Pancreas (tissue), 10 donors: ENCODE measurements at places on chromosomes 6 and 20. TPM values are rescaled to one million over a fixed set of nuclear protein-coding genes. Genes with fewer than 3 reads are reported as not detected.

KIFC1 gene
- 0.19 TPM for polyA plus RNA-seq

PDYN gene
- polyA plus RNA-seq: not detected

LY86 gene
- 0.38 TPM for polyA plus RNA-seq

KCNS1 gene
- 0.04 TPM for polyA plus RNA-seq

MANEA gene
- polyA plus RNA-seq: 3.2 TPM

CPXM1 gene
- polyA plus RNA-seq: 2.9 TPM

COL9A1 gene
- 1.1 TPM for polyA plus RNA-seq

HLA-DQB1 gene
- polyA plus RNA-seq: 24.7 TPM

HLA-DOB gene
- polyA plus RNA-seq: 0.38 TPM

ZNF133 gene
- 29.2 TPM for polyA plus RNA-seq

HBS1L gene
- 18.0 TPM for polyA plus RNA-seq

TP53TG5 gene
- polyA plus RNA-seq: not detected

SLC4A11 gene
- polyA plus RNA-seq: 1.1 TPM

IL17A gene
- not detected for polyA plus RNA-seq

GPR6 gene
- not detected for polyA plus RNA-seq

CNR1 gene
- polyA plus RNA-seq: 0.65 TPM

FAM120B gene
- 9.0 TPM for polyA plus RNA-seq

SCUBE3 gene
- polyA plus RNA-seq: 0.02 TPM

PROKR2 gene
- polyA plus RNA-seq: not detected

BTNL2 gene
- not detected for polyA plus RNA-seq

BPIFB2 gene
- polyA plus RNA-seq: 0.05 TPM

C6orf62 gene
- polyA plus RNA-seq: 52.4 TPM

PLN gene
- polyA plus RNA-seq: 2.8 TPM

PPIL6 gene
- polyA plus RNA-seq: 1.1 TPM

TPX2 gene
- polyA plus RNA-seq: 0.04 TPM

OLIG3 gene
- polyA plus RNA-seq: not detected

SLC17A1 gene
- polyA plus RNA-seq: 0.16 TPM

MEI4 gene
- 0.30 TPM for polyA plus RNA-seq

EIF6 gene
- 61.3 TPM for polyA plus RNA-seq

SNX9 gene
- polyA plus RNA-seq: 14.2 TPM

KCNQ5 gene
- 0.04 TPM for polyA plus RNA-seq

ZNF292 gene
- 5.9 TPM for polyA plus RNA-seq

HLA-DRB1 gene
- polyA plus RNA-seq: 9.8 TPM

RNF39 gene
- polyA plus RNA-seq: 0.38 TPM

PLEKHG1 gene
- polyA plus RNA-seq: 1.5 TPM

FOXF2 gene
- polyA plus RNA-seq: 0.82 TPM

SMLR1 gene
- polyA plus RNA-seq: not detected

PBOV1 gene
- polyA plus RNA-seq: not detected
